GM04504 (cell line): ENCODE measurements at places on chromosomes 12 and 14.

- peak; percentile 66 for DNase-seq
These were observed 158.9 kb downstream of the TMX1 start for GRCh38 chr14:51398898-51399297.

DNA sequence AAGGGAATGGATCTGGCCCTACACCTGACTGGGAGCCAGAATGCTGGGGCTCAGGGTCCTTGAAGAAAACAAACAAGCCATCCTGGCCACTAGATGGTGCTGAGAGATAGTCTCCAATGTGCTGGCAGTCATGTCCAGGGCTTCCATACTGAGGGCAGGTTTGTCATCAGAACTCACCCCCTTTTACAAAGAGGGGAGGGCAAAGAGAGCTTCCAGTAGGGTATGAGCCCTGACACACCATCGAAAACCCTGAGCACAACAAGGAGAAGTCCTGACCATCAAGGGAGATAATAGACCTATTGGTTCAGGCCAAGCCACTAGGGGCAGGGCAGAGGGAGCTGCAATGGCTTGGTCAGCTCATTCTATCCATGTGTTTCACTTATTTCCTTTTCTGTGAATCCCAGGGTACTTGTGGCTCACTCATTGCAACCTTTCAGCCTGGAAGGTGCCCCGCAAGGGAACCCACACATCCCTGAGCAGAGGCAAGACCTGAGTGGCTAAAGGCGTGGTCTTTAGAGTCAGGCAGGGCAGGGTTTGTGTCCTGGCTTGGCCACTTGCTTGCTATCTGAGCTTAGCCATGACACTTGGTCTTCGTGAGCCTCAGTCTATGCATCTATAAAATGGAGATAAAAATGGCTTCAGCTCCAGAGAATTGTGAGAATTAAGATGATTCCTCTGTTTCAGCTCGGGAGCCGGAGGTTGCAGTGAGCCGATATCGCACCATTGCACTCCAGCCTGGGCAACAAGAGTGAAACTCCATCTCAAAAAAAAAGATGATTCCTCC is 6.2 kb upstream of the PLEKHH1 start:
- no peak for DNase-seq

GRCh38 chr12:126747530-126748149 is 1519.3 kb upstream of the TMEM132C start:
- DNase-seq: peak; percentile 6

GRCh38 chr14:22900081-22900799 is 17.2 kb downstream of the REM2 start:
- peak; percentile 52 for DNase-seq

GRCh38 chr14:99755629-99756603 is 37.3 kb upstream of the EML1 start:
- peak; percentile 94 for DNase-seq

DNA sequence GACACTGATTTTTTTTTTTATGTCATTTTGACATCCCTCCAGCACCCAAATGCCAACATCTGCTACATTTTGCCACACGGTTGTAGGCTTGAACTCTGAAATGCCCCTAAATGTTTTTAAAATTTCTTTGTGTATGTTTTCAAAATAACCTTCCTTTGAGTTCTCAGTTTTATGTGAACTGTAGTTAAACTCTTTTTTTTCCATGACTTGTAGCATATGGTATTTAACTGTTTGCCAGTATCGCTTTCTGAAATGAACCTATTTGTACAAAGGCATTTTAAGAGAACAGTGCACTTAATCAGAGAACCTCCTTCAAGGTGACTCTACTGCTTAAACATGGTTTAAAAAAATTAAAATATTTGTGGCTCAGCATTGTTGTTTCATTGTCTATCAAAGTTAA is 61.5 kb downstream of the PDE3A start:
- no peak for DNase-seq

- DNase-seq: no peak
These were observed 28.9 kb upstream of the PAPLN start for GRCh38 chr14:73208390-73208789.

- no peak for DNase-seq
These were observed 15.7 kb downstream of the PLEKHG7 start for GRCh38 chr12:92718483-92718990.

- DNase-seq: no peak
These were observed 4.1 kb downstream of the PELI2 start for GRCh38 chr14:56122301-56122700.

DNA sequence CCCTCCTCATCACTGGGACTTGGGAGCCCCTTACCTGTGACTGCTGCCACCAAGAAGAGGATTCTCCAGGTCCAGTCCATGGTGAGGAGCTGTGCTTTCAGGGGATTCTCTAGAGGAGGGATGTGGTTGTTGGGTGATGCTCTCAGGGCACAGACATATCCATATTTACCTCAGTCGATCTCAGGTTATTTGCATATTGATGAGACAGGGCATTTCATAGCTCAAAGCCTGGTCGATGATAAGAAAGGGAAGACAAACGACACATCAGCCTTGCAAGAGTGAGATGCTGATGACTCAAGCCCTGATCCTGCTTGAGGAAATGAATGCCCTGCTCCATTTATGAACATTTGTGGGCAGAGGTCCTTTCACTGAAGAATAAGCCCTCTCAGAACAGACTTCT is 981.0 kb downstream of the TMEM121 start:
- DNase-seq: no peak

DNA sequence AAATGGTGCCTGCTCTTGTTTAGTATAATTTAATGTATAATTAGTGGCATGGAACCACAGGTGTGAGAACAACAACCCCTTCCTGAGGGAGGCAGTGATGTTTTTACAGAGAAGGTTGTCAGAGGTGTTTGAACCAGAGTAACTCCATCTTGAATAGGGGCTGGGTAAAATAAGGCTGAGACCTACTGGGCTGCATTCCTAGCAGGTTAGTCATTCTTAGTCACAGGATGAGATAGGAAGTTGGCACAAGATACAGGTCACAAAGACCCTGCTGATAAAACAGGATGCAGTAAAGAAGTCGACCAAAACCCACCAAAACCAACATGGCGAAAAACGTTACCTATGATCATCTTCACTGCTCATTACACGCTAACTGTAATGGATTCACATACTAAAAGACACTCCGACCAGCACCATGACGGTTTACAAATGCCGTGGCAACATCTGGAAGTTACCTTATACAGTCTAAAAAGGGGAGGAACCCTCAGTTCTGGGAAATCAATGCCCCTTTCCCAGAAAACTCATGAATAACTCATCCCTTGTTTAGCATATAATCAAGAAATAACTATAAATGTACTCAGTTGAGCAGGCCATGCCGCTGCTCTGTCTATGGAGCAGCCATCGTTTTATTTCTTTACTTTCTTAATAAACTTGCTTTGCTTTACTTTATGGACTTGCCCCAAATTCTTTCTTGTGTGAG is 47.8 kb upstream of the LTA4H start:
- no peak for DNase-seq

GRCh38 chr12:73665193-73665592 is 872.4 kb upstream of the ATXN7L3B start:
- no peak for DNase-seq

DNA sequence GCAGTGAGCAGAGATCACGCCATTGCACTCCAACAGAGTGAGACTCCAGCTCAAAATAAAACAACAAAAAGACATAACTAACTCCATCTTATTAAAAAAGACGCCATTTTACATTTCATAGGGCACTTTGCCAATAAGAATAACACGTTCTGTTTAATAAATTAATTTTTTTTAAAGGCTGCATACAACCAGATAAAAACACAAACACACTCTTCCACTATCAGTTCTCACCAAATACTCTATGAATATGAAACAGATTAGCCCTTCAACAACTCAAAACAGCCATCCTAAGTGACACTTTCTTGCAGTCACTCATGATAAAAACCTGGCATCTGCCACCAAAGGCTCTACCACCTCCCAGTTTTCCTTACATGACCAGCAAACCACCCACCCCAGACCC is 16.1 kb downstream of the AICDA start:
- DNase-seq: no peak

- DNase-seq: no peak
These were observed 1785.7 kb upstream of the FLRT2 start for GRCh38 chr14:83744224-83744623.

DNA sequence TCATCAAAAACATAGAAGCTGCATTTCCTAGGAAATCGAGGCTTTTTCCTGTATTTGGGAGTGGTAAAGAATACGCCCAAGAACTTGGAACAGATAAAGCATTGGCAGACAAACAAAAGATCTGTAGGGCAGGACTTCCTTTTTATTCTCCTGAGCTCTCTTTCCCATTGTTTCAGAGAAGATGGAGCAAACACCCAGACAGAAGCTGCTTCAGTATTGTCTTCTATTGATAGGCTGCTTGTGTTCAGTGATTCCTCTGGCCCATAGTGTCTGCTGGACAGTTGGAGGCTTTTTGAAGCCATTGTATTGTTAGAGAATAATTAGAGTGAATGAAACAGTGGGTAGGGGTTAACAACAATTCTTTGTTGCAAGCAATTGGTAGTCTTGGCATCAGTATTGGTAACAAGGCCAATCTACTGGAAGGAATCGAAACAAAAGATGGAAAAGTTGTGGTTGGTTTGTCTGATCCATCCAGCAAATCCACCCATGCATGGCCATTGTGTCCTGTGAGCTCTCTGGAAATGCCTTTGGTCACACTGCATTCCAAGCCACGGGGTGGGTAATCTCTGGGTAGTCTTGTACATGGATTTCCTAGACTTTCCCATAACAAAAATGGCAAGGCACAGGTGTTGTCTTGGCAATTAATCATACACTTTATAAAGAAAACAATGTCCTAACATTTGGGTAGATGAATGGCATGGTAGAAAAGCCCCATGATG is 424.8 kb downstream of the RAD51B start:
- no peak for DNase-seq

- no peak for DNase-seq
These were observed 701 bp downstream of the SPRING1 start for GRCh38 chr12:116736962-116737773.

- no peak for DNase-seq
These were observed 28.5 kb downstream of the CPM start for GRCh38 chr12:68904351-68904962.

DNA sequence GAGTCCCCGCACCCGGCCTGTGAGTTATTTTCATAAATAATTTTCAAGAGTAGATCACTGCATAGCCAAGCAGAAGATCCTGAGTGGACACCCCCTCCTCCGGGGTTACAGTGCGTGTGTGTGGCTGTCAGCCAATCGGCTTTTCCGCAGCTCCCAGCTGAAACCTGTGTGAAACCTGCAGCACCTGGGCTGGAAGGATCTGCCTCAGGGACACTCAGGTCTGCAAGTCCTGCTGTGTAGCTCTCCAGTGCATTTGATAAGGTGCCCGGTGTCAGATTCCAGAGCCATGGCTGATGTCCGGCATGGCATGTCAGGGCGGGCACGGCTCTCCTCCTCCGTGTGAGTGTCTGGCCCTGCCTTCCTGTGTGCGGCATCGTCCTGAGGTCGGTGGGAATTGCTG is 124.8 kb downstream of the GLT1D1 start:
- DNase-seq: no peak

DNA sequence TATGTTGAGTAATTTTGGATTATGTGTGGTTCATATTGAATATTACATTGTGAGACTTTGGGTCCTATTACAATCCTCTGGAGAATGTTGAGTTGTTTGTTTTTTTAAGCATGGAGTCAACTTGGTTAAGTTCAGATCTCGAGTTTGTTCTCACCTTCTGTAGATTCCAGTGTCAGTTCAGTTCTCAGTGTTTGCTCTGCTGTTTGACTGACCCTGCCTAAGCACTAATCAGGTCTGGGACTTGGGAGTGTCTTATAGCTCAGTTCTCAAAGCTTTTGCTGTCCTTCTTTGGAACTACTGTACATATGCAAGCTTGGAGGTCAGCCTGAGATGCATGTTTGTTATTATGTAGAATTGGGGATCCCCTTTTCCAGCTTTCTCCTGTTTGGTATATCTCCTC is 63.1 kb downstream of the DIP2B start:
- DNase-seq: no peak

DNA sequence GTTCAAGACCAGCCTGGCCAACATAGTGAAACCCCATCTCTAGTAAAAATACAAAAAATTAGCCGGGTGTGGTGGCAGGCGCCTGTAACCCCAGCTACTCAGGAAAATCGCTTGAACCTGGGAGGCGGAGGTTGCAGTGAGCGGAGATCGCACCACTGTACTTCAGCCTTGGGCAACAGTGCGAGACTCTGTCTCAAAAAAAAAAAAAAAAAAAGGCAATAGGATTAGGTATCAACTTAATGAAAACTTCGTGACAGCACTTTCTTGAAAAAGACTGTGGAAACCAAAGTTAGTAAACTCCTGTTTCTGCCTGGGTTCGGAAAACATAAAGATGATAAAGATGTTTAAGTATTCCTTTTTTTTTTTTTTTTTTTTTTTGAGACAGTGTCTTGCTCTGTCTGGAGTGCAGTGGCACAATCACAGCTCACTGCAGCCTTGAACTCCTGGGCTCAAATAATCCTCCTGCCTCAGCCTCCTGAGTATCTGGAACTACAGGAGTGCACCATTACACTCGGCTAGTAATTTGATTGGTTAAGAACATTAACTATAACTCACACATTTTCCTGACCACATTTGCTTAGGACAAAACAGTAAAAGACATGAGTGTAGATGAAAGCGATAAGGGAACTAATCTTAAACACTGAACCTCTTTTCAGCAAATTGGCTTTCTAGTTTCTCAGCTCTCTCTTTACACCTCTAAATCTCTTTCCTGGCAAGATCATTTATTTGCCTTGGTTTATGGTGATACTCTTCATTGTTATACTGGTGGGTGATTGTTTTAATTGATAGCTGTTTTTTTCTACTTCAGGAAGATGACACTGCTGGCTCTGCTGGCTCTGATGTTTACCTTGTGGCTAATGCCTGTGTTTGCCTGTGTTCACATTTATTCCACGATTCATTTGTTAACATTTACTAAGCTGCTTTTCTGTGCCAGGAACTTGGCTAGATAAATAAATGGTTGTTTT is 15.8 kb downstream of the HIF1A start:
- no peak for DNase-seq

- no peak for DNase-seq
These were observed 221.3 kb downstream of the ANO2 start for GRCh38 chr12:5723711-5724252.

DNA sequence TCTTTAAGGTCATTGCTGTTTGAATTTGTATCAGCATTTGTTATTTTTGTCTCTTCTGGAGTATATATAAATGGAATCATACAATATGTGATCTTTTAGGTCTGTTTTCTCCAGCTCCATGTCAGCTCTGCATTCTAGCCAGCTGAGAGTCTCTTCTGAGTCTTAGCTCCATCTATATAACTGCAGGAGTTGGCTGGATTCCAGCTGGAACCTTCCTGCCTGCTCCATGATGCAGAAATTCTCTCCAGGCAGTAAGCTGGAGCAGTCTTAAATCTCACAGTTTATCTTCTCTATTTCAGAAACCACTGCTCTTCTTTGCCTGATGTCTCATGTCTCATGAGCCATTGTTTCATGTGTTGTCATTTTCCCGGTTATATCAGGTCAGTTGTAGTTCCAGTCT is 827.6 kb downstream of the NRXN3 start:
- DNase-seq: peak; percentile 17

- DNase-seq: no peak
These were observed 7.3 kb upstream of the KIF26A start for GRCh38 chr14:104130974-104131651.

- no peak for DNase-seq
These were observed 3.5 kb downstream of the DEGS2 start for GRCh38 chr14:100155756-100156616.
